ENCODE measurements at places on chromosomes 16 and 17. TPM values are rescaled to one million over a fixed set of nuclear protein-coding genes. Genes with fewer than 3 reads are reported as not detected.

The RNPS1 gene
- 239 TPM for total RNA-seq

The KRT33A gene
- not detected for total RNA-seq

The KRTAP17-1 gene
- total RNA-seq, result not detected

The ZNF778 gene
- 19.2 TPM for total RNA-seq

The CETP gene
- total RNA-seq, result 0.77 TPM

The KCNG4 gene
- total RNA-seq, result 0.74 TPM

DNA sequence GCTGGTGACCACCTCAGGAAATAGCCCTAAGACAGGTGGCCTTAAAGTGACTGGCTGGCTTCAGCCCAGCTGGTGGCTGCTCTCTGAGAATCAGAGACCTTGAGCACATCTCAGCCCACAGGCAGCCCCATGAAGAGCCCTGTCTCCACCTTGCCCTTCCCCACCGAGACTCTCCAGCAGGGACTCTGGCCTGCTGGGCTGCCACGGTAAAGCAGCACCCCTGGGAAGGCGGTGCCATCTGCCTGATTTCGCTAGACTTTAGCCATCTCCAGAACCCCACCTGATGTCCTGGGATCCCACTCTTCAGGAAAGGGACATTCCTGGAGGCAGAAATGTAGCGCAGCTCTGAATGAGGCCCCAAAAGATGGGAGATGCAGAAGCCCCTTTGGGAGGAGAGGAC is 45.2 kb upstream of the LGALS9 start:
- no peak for DNase-seq

- DNase-seq, result no peak
Measured at GRCh38 chr17:45313996-45314740, 2.7 kb downstream of the MAP3K14 start.

- DNase-seq, result peak; percentile 15
Measured at GRCh38 chr17:16912021-16912962, 59.6 kb downstream of the TNFRSF13B start.

DNA sequence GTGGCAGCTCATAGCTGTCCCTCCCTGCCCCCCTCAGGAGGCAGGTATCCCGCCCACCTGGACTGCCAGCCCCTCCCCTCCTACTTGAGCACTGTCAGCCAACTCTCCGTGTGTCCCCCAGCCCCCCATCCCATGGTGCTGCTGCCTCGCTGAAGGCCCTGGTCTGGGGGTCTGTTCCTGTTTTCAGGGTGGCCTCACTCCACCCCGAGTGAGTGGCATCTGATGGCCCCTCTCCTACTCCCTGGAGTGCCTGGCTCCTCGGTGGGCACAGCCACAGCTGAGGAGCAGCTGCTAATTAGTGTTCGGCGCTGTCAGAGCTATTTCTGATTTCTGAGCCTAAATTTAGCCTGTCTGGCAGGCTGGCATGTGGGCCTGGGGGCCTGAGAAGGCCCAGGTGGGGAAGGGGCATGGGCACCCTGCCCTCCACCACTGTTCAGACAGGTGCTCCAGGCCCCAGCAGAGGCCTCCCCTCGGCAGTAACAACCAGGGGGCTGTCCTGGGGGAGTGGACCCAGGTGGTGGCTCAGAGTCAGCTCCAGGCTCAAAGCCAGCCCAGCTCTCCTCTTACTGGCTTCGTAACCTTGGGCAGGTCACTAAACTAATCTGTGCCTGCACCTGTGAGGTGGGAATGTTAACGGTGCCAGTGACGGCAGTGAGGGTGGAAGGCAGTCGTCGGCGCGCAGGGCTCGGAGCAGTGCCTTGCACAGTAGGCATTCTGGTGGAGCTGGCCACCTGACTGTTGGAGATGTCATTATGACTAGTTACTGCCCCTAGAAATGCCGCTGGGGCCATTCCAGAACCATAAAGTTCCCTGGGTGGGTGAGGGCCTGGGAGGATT is 6.5 kb downstream of the FMNL1 start:
- DNase-seq, result no peak

DNA sequence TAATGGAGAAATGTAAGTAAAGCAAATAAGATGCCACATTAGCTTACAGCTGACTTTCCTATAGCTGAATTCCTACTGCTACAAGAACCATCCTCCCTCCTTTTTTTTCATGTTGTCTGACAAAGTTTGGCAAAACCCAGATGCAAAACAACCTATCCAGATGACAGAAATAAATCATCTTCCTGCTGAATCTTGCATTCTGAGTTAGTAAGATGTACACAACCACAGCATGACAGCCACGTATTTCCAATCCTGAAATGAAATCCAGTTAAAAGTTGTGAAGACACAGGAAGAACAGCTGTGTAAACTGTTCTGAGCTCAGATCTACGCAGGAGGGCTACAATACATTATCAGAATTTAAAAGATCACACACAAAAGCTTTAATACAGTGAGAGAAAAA is 5.1 kb upstream of the DHX33 start:
- no peak for DNase-seq

DNA sequence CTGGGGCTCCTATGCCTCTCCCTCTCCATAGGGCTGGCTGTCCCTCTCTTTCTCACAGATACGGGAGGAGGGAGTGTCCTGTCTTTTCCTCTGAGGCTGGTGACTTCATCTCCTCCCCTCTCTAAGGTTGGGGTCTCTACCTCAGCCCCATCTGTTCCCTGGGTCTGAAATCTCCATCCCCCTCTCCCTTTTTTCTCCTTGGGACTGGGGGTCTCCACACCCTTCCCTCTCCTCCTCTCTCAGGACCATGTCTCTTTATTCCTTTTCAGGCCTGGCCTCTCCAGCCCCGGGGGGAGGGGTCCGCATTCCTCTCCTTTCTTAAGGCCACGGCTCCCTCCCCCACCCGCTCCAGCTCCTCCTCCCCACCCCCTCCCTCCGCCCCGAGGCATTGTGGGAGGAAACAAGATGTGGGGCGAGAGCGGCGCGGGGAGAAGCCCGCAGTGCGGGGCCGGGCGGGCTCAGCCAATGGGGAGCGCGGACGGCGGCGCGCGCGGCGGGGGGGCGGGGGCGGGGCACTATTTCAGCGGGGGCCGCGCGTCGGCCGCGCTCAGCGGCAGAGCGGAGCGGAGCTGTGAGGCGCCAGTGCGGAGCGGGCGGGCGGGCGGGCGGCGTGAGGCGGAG is at the start of gene DYNLL2:
DYNLL2 (plus strand) TSS at position 550 of the 621 bp plus-strand sequence. CDS start 3,672 bp downstream, outside the sequence.
- peak; percentile 88 for DNase-seq

GRCh38 chr16:77049577-77049976 is 141.4 kb upstream of the MON1B start:
- DNase-seq, result no peak

- DNase-seq, result peak; percentile 43
Measured at GRCh38 chr16:71537643-71538042, 11.4 kb downstream of the CHST4 start.

DNA sequence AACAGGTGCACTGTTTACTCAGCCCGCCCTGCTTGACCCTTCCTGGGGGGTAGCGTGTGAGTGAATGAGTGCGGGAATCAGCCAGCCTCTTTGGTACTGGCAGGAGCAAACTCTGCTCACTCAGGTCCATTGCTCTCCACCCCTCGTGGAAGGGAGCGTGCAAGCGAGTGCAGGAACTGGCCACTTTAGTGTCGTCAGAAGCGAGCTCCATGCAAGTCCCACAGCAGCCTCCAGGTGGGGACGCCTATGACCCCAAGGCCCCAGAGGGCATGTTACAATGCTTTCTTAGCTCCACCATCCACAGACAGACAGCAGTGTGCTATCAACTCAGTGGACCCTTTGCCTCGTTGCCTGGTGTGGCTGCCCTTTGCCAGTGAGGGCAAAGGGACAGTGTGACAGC is 1025.1 kb upstream of the CDH8 start:
- DNase-seq, result no peak

DNA sequence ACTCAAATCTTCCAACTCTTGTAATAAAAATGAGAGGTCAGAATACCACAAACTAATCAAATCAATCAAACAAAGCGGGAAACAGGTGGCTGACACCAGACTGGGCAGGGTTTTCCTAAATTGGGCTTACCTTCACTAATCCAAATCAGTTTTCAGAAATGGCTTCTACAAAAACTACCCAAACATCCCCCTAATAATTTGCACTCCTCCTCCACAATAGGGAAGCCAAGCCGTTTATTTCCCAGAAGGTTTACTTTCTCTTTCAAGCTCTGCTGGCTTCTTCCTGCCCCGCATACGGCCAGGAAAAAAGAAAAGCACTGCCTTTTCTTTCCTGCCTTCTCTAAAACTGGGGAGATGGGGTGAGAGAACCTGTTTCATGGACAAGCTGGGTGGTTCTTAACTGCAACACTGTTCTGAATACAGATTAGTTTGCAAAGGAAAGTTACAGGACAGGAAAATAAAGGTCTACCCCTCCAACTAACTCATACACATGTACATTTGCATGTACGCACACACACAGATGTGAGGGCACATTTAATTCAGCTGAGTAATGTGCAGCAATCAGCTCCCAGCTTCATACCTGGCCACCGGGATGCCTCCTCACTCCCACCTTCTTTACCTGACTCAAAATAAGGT is 9.2 kb downstream of the STAT3 start:
- no peak for DNase-seq

GRCh38 chr16:4179763-4180260 is 62.1 kb downstream of the SRL start:
- no peak for DNase-seq

GRCh38 chr17:40818733-40819527 is 3.5 kb downstream of the KRT10 start:
- DNase-seq, result peak; percentile 62

DNA sequence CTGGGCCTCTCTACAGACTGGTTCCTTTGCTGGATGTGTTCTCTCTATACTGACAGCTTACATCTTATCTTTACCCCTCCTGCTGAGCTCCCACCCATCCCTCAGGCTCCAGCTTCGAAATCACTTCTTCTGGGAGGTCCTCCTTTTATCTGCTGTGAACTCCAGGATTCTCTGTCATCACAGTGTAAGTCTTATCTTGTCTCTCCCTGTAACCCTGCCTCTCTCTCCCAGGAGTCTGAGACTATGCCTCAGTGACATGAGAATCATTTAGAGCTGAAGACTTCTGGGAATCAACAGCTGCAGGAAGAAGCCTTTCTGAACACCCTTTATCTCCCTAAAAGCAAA is 148.1 kb upstream of the HS3ST3A1 start:
- no peak for DNase-seq

DNA sequence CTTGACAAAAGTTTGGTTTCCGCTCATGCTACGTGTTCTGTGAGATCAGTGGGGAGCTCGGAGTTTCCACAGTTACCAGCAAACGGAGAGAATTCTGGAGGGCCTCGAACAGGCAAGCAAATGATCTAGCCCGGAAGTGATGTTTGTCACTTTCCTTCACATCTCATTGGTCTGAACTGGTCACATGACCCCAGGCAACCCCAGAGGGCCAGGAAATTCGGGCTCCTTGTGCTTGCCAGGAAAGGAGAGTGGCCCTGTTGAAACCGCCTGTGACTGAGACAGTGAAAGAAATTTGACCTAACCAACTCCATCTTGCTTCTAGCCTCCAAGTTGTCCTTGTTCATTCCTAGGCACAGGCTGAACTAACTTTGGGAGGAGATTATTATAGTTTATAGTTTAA is 23.0 kb downstream of the SPPL2C start:
- no peak for DNase-seq

DNA sequence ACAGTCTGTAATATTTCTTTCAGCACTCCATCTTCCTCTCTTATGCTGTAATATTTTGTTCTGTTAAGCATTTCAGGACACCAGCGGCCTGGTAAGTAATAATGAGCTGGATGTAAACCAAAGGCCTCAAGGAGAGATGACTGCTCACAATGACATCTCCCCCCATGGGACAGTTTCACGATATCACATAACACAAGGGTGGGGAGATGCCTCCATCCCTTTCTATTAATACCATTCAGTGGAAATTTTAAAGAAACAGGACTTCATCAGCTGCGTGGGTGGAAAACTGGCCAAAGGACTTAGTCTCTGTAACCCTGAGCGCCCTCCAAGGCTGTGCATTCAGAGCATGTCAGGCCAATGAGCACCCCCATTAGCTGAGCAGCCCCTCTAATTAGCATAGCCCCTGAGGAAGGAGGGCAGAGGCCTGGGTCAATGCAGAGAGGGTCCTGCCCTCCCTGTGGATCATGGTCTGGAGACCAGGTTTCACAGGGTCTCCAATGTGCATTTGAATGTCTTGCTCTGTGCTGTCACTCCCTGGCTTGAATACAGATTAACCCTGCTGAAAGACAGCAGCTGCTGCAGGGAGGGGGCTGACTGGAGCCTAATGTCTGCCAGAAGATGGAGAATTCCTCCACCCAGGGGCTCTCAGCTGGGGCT is 156.4 kb downstream of the HS3ST2 start:
- DNase-seq, result no peak

GRCh38 chr17:31629696-31630470 is 229.2 kb downstream of the COPRS start:
- no peak for DNase-seq

- DNase-seq, result no peak
Measured at GRCh38 chr17:49977463-49978389, 8.7 kb downstream of the DLX4 start.

DNA sequence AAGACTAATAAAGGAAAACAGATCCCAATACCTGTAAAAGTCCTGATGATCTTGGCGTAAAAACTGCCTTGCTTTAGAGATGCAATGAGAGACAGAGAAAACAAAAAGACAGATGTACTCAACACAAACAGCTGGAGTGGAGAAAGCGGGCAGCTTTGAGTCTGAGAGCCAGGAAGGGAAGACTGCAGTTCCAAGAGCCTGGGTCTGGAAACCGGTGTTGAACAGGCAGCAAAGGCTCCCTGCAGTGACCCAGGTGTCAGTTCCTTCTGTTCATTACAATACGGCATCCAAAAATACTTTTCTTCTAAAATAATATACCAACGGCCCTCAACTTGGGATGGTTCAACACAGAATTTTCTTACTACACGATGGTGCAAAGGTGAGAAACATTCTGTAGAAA is 29.6 kb downstream of the VPS53 start:
- no peak for DNase-seq

DNA sequence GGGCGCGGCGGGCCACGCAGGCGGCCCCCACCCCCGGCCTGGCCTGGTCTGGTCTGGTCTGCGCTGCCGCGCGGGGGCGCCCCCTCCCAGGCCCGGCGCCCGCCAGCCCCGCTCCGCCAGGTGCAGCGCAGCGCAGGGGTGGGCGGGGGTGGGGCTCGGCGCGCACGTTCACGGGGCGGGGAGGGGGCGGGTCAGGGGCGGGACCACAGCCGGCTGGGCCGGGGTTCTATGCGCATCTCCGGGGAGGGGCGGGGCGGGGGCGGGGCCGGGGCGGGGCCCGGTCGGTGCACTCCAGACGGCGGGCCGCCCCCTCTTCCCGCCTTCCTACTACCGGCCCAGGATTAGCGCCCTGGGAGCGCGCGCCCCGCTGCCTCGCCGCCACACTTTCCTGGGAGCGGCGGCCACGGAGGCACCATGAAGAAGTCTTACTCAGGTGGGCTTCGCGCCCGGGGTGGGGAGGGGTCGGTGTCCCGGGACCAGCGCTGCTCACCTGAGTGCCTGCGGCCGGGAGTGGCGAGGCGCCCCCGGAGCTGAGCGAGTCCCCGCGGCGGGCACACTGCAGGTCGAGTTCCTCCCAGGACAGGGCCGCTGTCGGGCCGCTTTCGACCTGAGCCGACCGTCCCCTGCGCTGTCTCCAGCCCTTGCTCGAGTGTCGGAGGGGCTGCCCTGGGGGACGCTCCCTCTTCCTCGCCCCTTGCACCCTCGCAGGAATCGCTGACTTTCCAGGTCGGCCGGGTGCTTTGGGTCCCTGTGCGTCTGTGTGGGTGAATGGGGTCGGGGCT is 140.5 kb downstream of the SEC14L1 start:
- no peak for DNase-seq

GRCh38 chr17:29263916-29264315 is 17.3 kb downstream of the CRYBA1 start:
- DNase-seq, result no peak

Data from dorsolateral prefrontal cortex (tissue), 122 donors.